Adrenal gland (tissue), 19 donors: ENCODE measurements at places on chromosomes 6 and 20.

DNA sequence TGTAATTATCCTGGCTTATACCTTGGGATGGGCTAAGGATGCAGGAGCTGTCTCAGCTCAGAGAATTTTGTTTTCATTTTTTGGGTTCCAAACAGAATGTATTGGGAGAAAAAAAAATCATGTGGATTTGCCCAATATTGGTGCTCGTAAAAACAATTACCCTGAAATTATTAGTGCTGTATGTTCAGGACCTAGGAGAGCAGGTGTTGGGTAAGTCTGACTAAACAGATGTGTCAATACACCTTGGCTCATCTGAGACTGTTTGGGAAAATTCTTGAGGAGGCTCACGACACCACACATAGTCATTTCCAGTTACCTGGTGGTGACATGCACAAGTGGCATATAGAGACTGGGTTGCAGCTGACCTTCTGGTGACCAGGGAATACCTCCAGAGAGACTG, 802.1 kb upstream of the FLRT3 start:
- no peak overlapping the region for H3K27ac ChIP-seq
- H3K27me3 ChIP-seq, result no peaks in the 10 kb centered on the region
- H3K4me1 ChIP-seq, result no peaks in the 10 kb centered on the region
- no peaks in the 10 kb centered on the region for H3K36me3 ChIP-seq
- no peak overlapping the region for H3K4me3 ChIP-seq

GRCh38 chr6:150755042-150755441, 110.5 kb upstream of the MTHFD1L start:
- no peaks in the 10 kb centered on the region for H3K27me3 ChIP-seq
- no peak overlapping the region for H3K4me3 ChIP-seq
- DNase-seq, result no peak
- H3K36me3 ChIP-seq, result no peaks in the 10 kb centered on the region
- H3K27ac ChIP-seq, result no peak overlapping the region

DNA sequence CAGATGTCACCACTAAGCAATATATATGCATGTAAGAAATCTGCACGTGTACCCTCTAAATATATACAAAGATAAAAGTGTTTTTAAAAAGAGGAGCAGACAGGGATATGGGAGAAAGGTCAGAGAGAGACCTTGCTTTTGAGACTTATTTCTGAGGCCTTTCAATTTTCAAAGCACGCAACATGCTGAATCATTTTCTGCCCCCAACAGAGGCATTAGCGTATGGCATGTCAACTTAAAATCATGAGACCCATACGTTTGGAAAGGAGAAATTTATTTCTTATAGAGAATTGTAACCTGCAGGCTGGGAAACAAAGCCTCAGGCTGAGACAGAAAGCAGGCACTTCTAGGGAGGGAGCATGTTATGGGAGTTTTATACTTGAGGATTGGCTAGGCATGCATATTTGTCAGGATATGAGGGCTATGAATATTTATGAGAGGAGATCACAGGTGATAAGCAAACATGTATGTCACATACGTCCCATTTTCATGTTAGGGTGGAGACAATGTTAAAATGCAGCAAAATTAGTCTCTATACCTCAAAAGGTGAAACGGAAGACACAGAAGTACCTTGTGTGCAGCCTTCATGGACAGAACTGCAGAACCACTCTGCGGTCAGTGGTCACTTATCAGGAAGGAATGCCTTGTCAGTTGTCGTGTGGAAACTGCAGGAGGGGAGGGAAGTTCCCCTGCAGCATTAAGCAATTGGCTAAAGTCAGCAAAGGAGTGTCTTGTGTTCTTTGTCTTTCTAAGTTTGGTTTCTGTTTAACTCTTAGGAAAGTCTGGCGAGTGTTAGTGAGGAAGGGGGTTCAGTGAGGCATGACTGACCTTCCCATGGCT, 6.3 kb upstream of the GABRR2 start:
- H3K27ac ChIP-seq, result no peak overlapping the region
- H3K4me3 ChIP-seq, result no peak overlapping the region
- H3K4me1 ChIP-seq, result no peaks in the 10 kb centered on the region

DNA sequence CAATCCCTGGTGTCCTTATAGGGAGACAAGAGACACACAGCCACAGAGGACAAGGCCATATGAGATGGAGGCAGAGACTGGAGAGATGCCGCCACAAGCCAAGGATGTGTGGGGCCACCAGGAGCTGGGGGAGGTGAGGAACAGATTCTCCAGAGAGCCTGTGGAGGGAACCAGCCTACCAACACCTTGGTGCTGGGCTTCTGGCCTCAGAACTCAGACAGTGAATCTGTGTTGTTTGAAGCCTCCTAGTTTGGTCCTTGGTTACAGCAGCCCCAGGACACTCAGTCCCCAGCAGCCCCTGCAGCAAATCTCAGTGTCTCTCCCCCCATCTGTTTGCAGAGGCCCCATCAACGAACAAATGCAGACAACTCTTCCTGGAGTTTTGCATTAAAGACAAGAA, 73.2 kb upstream of the BHLHE23 start:
- peak; percentile 4 for DNase-seq
- H3K36me3 ChIP-seq, result no peaks in the 10 kb centered on the region
- no peak overlapping the region for H3K27ac ChIP-seq
- H3K4me1 ChIP-seq, result no peaks in the 10 kb centered on the region

- H3K36me3 ChIP-seq, result no peaks in the 10 kb centered on the region
- no peak overlapping the region for H3K4me3 ChIP-seq
- no peaks in the 10 kb centered on the region for H3K27me3 ChIP-seq
- H3K4me1 ChIP-seq, result peaks cover 27% of the 10 kb centered on the region
Measured at GRCh38 chr20:16475225-16475624, 98.0 kb downstream of the KIF16B start.

- H3K4me1 ChIP-seq, result peaks cover 2% of the 10 kb centered on the region
- no peaks in the 10 kb centered on the region for H3K36me3 ChIP-seq
- H3K27ac ChIP-seq, result no peak overlapping the region
- H3K27me3 ChIP-seq, result no peaks in the 10 kb centered on the region
- no peak overlapping the region for H3K4me3 ChIP-seq
- no peak for DNase-seq
Measured at GRCh38 chr6:134896910-134897309, 53.0 kb downstream of the ALDH8A1 start.

GRCh38 chr20:36872852-36873251, 3.1 kb upstream of the TLDC2 start:
- H3K27me3 ChIP-seq, result no peaks in the 10 kb centered on the region
- no peak overlapping the region for H3K27ac ChIP-seq
- H3K36me3 ChIP-seq, result no peaks in the 10 kb centered on the region
- DNase-seq, result no peak
- no peaks in the 10 kb centered on the region for H3K4me1 ChIP-seq
- no peak overlapping the region for H3K4me3 ChIP-seq

- no peaks in the 10 kb centered on the region for H3K27me3 ChIP-seq
- H3K4me3 ChIP-seq, result no peak overlapping the region
- no peaks in the 10 kb centered on the region for H3K36me3 ChIP-seq
- H3K27ac ChIP-seq, result no peak overlapping the region
- no peaks in the 10 kb centered on the region for H3K4me1 ChIP-seq
Measured at GRCh38 chr6:75656479-75656878, 54.8 kb downstream of the SENP6 start.

- peaks cover 10% of the 10 kb centered on the region for H3K4me1 ChIP-seq
- peak; percentile 75 for DNase-seq
- H3K27me3 ChIP-seq, result no peaks in the 10 kb centered on the region
- no peak overlapping the region for H3K4me3 ChIP-seq
- no peak overlapping the region for H3K27ac ChIP-seq
- no peaks in the 10 kb centered on the region for H3K36me3 ChIP-seq
Measured at GRCh38 chr6:139250296-139251044, 41.3 kb downstream of the TXLNB start.

- no peaks in the 10 kb centered on the region for H3K36me3 ChIP-seq
- no peak overlapping the region for H3K4me3 ChIP-seq
- H3K27ac ChIP-seq, result no peak overlapping the region
- no peaks in the 10 kb centered on the region for H3K4me1 ChIP-seq
- DNase-seq, result no peak
Measured at GRCh38 chr6:138128096-138128495, 20.9 kb upstream of the PERP start.

DNA sequence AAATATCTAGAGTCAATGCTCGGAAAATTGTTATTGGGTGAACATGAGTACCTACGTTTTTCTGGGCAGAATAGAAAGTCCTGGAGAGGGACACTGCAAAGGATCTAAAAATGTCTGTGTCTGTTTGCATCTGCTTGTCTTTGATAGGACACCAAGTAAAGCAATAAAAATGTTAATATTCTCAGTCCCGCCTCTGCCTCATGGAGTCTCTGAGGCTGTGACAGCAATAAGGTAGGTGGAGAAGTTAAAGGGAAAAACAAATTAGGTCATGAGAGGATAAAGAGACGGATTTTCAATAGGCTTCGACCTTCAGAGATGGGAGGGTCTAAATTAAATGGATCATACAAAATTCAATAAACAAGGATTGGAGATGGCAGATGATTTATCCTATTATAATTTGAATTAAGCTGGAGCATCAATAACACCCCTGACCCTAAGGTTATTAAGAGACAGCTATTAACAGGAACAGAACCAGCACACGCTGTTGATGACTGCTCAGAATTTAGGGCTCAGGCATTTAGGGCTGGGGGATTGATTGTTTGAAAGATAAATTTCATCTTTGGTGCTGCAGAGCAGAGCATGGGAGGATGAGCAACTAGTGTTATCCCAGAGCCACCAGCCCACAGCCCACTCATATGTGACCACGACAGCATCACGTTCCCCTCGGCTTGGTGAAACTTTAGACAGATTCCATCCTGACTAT, 620.3 kb upstream of the CDH4 start:
- no peak overlapping the region for H3K4me3 ChIP-seq
- no peaks in the 10 kb centered on the region for H3K36me3 ChIP-seq
- H3K27ac ChIP-seq, result no peak overlapping the region
- DNase-seq, result no peak

DNA sequence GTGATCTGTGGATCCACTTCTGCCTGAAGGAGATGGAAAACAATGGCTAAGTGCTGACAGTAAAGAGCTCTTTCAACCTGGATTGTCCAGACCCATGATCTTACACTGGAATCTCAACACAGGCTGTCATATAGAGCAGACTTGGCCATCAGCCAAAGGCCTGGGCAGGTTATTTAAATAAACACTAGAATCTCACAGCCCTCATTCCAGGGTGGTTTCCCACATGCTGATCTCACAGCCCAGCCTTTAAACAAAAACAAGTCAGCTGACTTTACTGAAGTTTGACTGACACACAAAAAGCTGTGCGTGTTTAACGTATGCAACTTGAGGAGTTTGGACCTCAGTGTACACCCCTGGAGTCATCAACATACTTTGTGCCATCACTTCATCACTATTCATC, 28.4 kb downstream of the SYNDIG1 start:
- no peak for DNase-seq
- no peak overlapping the region for H3K27ac ChIP-seq
- H3K4me3 ChIP-seq, result no peak overlapping the region
- H3K4me1 ChIP-seq, result no peaks in the 10 kb centered on the region

DNA sequence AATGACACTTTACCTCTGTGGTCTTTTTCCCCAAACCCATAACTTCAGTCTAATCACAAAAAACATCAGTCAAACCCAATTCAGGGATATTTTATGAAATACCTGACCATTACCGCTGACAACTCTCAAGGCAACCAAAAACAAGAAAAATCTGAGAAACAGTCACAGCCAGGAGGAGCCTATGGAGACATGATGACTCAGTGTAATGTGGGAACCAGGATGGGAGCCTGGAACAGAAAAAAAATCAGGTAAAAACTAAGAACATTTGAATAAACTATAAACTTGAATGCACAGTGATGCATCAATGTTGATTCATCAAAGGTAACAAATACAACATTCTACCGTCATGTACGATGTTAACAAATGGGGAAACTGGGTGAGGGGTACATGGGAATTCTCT, 84.1 kb upstream of the TSHZ2 start:
- no peaks in the 10 kb centered on the region for H3K36me3 ChIP-seq
- no peaks in the 10 kb centered on the region for H3K27me3 ChIP-seq
- H3K4me3 ChIP-seq, result no peak overlapping the region
- no peak for DNase-seq
- H3K4me1 ChIP-seq, result no peaks in the 10 kb centered on the region

DNA sequence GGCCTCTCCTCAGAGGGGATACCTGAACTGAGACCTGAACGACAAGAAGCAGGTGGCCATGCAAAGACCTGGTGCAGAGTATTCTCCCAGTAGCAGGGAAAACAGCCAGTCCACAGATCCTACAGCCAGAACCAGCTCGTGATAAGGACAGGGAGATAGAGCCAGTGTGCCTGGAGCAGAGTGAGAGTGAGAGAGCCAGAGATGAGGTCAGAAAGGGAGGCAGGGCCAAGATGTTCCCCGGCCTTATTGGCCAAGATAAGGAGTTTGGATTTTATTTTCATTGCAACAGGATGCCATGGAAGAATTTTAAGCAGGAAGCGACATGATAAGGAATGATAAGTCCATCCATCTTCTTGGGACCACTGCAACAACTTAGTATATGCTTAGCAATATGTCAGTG, 111.8 kb downstream of the UBE3D start:
- H3K36me3 ChIP-seq, result no peaks in the 10 kb centered on the region
- H3K27ac ChIP-seq, result no peak overlapping the region
- no peaks in the 10 kb centered on the region for H3K4me1 ChIP-seq
- no peaks in the 10 kb centered on the region for H3K27me3 ChIP-seq

- no peaks in the 10 kb centered on the region for H3K27me3 ChIP-seq
- H3K27ac ChIP-seq, result no peak overlapping the region
- H3K4me1 ChIP-seq, result no peaks in the 10 kb centered on the region
Measured at GRCh38 chr6:139832493-139833305, 458.3 kb upstream of the CITED2 start.

DNA sequence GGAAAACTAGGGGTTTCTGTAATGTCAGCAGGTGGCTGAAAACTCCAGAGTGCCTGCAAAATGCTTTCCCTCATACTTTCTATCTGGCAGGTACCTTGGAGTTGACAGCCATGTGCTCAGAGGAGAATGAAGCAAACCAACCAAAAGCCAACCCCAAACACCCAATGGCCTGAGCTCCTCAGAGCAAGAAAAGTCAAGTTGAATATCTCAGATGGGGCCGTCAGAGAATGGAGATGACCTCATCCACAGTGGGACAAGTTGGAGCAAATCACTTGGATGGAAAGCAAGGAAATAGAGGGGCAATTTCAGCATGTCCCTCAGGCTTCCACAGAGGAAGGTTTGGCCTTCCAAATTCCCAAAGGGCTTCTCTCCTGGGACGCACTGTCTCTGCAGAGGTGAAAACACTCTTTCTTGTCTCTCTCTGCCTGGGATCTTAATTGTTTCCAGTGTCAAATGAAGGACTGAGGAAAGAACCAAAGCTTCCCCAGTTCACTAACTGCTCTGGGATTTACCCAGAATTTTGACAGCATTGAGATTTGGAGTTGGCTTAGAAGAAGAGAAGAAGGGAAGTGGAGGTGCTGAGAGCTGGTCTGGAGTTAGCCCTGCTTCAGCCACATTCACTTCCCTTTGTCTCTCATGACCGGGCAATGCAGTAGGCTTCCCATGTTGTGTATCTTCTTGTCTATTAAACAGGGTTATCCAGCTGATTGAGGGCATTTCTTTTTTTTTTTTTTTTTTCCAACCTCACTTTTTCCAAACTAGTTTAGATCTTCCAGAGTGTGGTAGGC, 42.2 kb downstream of the PRND start:
- no peak for DNase-seq
- no peak overlapping the region for H3K27ac ChIP-seq
- peaks cover 9% of the 10 kb centered on the region for H3K4me1 ChIP-seq
- no peak overlapping the region for H3K4me3 ChIP-seq
